NCI-H1417 (cell line): ENCODE measurements at places on chromosomes 16 and 17.

GRCh38 chr17:3004150-3004801 is 59.1 kb downstream of the OR1D5 start:
- DNase-seq, result peak; percentile 93

DNA sequence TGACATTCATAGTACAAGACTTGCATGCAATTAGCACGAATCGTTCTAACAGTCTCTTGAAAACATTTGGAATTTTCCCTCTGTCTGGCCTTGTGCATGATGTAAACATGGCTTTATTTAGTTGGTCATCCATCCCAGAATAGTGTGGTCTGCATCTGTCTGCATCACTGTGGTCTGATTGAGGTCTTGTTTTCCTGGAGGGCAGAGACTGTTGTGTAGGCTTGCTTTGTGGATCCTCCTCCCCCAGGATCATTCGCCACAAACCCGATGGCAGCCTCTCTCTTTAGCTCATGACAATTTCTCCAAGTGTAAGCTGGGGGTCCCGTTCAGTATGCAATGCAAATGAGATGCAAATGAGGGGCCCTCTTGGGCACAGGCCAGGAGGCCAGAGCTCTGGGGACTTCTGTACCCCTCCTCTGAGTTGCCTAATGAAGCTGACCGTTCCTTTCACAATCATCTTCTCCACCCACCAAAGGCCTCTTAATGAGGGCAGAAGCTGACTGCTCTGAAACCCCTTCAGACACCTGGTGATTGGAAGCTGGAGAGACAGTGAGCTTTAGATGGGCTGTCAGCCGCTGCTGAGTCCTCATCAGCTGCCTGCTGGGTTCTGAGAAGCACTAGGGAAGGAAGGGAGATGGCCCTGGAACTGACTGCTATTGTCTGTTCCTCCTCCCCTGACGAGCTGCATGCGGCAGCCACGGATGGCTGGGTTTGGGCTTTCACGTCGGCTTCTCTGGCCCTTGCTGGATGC is 201.2 kb upstream of the CACNG3 start:
- DNase-seq, result no peak

- no peak for DNase-seq
These were observed 3.6 kb downstream of the SP2 start for GRCh38 chr17:47899643-47900042.

- DNase-seq, result no peak
These were observed 39.8 kb downstream of the KIAA0513 start for GRCh38 chr16:85067426-85067825.

- DNase-seq, result peak; percentile 37
These were observed 33.5 kb downstream of the GNA13 start for GRCh38 chr17:65022751-65023700.

DNA sequence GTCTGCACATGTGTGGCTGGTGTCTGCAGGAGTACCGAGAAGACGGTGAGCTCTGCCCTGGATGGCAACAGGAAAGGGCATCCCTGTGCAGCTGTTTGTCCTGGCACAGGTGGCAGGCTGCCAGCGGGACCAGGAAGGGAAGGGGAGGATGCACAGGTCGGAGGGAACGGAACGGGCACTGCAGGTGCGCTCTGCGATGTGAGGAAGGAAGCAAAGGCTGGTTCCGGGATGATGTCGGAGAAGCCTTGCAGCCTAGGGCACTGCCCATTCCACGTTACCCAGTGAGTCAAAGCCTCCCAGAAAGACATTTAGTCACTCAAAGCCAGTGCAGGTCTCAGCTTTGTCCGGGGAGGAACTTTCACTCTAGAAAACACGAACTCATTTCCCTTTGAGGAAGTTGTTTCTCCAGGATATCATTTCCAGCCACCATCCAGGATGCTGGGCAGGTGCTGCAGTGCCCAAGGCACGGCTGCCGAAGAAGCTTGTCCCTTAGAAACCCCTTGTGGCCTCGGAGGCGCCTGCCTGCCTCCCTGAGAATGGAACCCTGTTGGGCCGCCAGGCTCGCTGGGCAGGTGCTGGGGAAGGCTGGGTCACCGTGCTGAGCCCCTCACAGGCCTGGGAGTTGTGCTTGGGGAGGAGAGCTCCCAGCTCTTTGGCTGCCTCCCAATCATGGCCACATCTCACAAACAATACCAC is 4.5 kb upstream of the TMEM235 start:
- DNase-seq, result no peak

DNA sequence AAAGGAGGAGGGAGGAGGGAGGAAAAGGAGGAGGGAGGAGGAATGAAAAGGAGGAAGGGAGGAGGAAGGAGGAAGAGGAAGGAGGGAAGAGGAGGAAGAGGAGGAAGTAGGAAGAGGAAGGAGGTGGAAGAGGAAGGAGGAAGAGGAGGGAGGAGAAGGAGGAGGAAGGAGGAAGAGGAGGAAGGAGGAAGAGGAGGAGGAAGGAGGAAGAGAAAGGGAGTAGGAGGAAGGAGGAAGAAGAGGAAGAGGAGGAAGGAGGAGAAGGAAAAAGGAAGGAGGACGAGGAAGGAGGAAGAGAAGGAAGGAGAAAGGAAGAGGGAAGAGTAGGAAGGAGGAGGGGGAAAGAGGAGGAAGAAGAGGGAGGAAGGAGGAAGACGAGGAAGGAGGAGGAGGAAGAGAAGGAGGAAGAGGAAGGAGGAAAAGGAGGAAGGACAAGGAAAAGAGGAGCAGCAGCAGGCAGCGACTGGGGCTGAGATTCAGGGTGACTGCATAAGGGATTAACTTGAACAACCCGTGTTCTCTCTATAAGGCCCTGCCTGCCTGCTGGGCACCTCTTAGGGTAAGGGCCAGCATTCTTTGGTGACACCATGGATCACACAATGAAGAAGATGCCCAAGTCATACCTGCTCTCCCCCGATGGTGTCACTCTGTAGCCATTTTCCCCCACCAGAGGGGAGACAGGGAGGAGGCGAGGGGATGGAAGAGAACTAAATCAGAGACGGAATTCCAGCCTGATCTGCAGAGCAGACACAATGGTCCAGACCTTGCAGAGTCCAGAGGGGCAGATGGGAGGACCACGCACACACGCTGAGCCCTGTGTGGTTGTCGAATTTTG is 1.4 kb upstream of the IL34 start:
- no peak for DNase-seq

DNA sequence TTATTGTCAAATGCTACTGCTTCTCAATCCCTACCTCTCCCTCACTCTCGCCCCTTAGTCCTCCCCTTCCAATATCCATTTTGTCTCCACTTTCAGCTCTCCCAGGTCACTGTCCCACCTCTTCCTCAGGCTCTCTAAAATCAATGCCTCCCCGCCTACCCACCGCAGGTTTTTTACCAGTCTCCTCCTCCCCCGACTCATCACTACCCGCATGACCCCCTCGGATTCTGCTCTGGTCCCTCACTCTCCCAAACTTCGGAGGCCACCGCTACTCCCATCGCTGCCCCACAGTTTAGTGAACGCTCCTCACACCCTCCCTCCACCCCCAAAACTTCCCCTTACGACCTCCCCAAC is 513 bp downstream of the CRLF3 start:
- no peak for DNase-seq

- DNase-seq, result no peak
These were observed 14.1 kb downstream of the TMEM11 start for GRCh38 chr17:21199856-21200255.

- DNase-seq, result no peak
These were observed 433.6 kb downstream of the PMP22 start for GRCh38 chr17:14831491-14831890.

GRCh38 chr17:34902831-34903547 is 58.3 kb downstream of the CCT6B start:
- DNase-seq, result peak; percentile 6

- no peak for DNase-seq
These were observed 19.1 kb downstream of the NFE2L1 start for GRCh38 chr17:48067245-48067644.

- no peak for DNase-seq
These were observed 36.5 kb downstream of the FTO start for GRCh38 chr16:53740476-53740875.
